Dermis microvascular lymphatic vessel endothelial cell (primary cell): ENCODE measurements at places on chromosomes 13 and 19. TPM values are rescaled to one million over a fixed set of nuclear protein-coding genes. Genes with fewer than 3 reads are reported as not detected.

The ZNF525 gene
- total RNA-seq, result 5.7 and 5.8 TPM in 2 replicates

The TMEM255B gene
- total RNA-seq, result 45.6 and 51.7 TPM in 2 replicates

The KLK12 gene
- total RNA-seq, result not detected in 2 replicates

The ZNF429 gene
- total RNA-seq, result 2.3 and 3.8 TPM in 2 replicates

The CRB3 gene
- total RNA-seq, result not detected in 2 replicates

The CGB5 gene
- total RNA-seq, result not detected in 2 replicates

The ITGBL1 gene
- 9.8 and 14.2 TPM in 2 replicates for total RNA-seq

The MAMSTR gene
- under 0.01 and 0.13 TPM in 2 replicates for total RNA-seq

The ZNF284 gene
- 2.2 and 2.4 TPM in 2 replicates for total RNA-seq
